ENCODE measurements at places on chromosomes 1 and 21. TPM values are rescaled to one million over a fixed set of nuclear protein-coding genes. Genes with fewer than 3 reads are reported as not detected.

C1orf74 gene
- 2.8 TPM for total RNA-seq

- no peak for DNase-seq
These were observed 24.2 kb downstream of the KCNA10 start for GRCh38 chr1:110494522-110495406.

GRCh38 chr1:118338936-118339335, 153.9 kb upstream of the SPAG17 start:
- no peak for DNase-seq

SRSF4 gene
- total RNA-seq = 54.3 TPM

DNA sequence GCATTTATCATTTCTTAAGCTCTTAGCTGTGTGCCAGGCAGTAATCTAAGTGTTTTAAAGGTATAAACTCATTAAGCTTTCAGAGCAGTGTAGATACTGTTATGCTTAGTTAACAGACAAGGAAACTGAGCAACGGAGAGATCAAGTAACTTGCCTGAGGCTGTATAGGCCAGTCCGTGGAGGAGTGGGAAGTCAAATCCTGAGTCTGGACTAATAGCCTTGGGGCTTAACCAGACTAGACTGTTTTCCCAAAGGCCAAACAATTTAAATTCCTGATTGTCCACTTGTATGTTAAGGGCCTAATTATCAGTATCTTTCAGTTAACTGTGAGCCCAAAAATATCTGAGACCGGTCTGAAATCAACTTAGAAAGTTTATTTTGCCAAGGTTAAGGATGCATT, 2.6 kb downstream of the IFNAR1 start:
- DNase-seq = no peak

DNA sequence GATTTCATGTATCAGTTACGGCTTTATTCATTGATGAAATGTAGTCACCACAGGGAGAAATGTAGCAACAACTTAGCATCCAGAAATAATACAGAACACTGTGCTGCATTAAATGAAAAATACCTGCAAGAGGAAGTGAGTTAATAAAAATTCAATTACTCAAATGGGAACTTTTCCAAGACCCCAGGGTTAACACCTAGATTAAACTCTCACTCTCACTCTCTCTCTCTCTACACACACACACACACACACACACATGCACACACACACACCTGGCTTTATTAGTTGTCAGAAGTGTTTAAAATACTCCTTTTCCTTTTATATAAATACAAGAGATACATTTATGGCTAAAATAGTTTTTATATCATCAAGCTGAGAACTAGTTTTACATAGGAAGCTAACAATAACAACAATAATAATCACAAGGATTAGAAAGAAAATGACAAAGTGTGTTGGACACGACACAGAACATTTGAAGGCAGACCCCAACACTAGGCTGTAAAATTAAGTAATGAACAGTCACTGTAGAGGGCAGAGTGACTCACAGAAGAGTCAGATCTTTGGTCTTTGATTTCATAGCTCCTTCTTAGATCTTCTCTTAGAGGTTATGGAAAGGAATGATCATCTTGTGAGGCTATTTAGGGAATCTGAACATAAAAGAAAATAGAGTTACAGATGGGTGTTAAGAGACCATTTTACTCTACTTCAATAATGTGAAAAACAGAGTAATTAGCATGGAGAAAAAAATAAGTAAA, 1266.0 kb upstream of the ADGRL2 start:
- DNase-seq = no peak

DNA sequence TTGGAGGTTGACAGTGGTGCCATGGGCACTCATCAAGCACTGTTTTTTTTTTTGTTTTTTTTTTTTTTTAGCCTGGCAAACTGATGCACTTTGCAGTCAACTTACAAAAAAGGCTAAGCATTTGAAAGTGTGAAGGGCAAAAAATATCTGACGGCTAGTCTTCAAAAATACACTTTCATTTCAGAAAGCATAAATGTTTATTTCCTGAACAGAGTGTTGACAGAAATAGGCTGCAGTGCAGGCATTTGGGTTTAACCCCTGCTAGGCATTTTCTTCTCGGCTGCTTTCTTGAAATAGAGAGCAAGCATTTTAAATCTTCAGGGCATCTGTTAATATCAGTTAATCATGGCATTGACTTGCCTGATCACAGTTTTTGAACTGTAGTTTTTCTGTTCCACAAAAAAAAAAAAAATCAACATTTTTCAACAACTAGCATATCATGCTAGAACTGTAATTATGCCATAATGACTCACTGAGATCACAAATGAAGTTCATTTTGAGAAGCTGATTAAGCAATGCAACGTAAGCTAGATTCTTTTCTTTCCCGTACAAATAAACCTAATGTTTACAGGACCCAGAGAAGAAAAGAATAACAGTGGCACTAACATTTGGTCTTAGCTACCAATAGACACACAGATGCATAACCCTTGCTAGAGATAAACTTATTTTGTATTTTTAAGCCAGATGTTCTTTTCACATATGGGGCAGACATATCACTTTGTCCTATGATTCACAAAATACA, 100.4 kb upstream of the USH2A start:
- DNase-seq = no peak

DNA sequence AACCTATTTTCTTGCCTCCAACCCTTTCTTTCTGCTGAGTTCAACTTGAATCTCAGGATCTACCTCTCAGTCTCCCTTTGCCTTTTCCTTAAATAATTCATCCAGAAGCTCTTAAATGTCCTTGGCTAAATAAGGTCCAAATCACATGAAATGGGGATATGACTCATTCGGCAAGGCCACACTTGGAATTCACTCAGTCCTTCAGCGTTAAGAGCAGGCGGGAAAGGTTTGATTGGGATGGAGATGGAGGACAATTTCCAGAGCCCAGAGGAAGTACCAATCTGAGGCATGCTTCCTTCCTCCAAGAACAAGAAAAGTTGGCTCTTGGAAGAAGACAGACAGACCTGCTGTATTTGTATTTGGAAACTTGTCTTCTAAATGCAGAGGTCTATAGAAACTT, 128.5 kb downstream of the PROX1 start:
- no peak for DNase-seq

TMEM54 gene
- 22.5 TPM for total RNA-seq

OR2AK2 gene
- total RNA-seq = not detected

SLC30A10 gene
- 0.37 TPM for total RNA-seq

DNA sequence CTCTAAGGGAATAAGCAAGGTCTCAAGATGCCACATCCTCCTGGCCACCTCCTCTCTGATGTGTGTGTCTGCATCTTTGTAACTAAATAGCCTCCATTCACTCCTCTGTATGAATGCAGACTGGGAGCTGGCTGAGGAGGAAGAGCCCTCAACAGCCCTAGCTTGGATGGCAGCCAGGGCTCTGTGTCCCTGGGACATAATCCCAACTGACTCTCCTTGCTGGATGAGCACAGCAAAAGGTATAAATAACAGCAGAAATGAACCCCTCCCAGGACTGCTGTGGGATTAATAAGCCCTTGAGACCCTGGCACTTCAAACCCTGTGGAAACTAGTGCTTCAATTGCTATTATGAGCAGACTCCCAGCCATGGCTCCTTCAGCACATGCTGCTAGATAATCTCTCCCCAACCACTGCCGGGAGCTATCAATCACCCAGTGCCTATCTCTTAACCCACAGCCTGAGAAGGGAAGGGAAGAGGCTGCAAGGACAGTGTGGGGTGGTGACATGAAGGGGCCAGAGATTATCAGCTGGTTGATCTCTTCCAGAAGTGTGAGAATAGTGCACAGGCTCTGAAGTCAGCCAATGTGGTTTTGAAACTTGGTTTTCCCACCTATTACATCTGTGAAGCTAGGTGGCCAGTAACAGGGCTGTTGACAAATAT, 152.2 kb downstream of the TNR start:
- peak; percentile 28 for DNase-seq

LIN28A gene
- 0.15 TPM for total RNA-seq

DNA sequence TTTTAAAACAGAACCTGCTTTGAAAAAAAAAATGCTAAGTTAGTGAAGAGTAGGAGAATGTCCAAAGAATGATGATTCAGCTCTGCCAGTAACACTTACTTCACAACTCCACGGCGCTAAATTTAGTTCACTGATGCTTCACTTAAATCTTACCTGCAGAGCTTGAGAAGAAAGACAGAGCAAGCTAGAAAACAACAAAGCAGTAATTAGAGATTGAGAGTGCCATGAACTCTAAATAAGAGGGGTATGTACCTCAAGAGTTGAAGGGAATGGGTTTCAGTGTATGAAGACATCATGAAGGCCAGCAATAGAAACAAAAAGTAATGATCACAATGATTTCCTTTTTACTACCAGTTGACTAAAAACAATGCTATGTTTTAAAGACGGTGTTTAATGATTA, 32.8 kb downstream of the EPRS1 start:
- DNase-seq = no peak

KRTAP21-2 gene
- total RNA-seq = not detected

- DNase-seq = no peak
These were observed 88.1 kb upstream of the C1orf21 start for GRCh38 chr1:184298440-184299405.

All from heart right ventricle (tissue), 16 donors.